ENCODE measurements at places on chromosomes 1 and 21.

GRCh38 chr21:42705346-42705745 lies 51.9 kb downstream of the PDE9A start:
- no peak for DNase-seq

DNA sequence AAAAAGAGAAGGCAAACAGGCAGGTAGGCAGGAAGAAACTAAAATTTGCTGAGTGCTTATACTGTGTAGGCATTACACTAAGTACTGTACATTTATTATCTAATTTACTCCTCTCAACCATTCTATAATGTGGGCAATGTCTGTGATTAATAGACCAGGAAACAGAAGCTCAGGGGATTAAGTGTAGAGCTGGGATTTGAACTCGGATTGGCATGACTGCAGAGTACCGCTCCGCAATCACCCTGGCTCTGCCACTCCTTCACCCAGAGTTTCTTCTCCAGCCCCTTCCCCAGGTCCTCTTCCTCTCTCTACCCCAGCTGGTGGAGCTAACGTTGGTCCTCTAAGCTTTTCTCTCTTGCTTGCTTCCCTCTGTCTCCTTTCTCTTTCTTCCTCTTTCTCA lies 11.5 kb upstream of the S100A2 start:
- no peak for DNase-seq

GRCh38 chr1:205961991-205962820 lies 18.9 kb upstream of the SLC26A9 start:
- DNase-seq: no peak

GRCh38 chr1:23477359-23478144 lies 6.4 kb downstream of the ASAP3 start:
- DNase-seq: peak; percentile 98

DNA sequence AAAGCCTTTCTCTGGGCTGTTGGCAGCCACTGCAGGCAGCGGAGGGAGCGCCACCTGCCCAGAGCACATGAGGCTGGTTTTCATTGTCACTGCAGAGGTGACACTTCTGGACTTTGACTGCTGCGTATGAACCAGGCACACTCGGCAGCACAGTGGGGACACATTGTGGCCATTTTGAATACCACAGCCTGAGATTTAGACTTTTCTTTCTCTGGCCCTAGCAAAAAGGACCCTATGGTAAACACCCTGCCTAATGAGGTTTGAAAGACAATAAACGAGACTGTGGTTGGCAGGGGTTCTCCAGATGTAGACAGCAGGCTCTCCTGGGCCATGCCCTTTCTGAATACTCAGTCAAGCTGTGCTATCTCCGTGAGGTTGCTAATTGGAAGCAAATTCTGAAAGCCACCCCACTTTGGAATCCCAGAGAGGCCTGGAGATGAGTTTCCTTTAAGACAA lies 12.0 kb upstream of the KCNE2 start:
- peak; percentile 0 for DNase-seq

GRCh38 chr1:167668108-167668507 lies 38.1 kb downstream of the RCSD1 start:
- no peak for DNase-seq

Measured in foreskin keratinocyte (primary cell).